Activated naive CD4-positive, alpha-beta T cell treated with anti-CD3 and anti-CD28 coated beads, Interleukin-2, amount 10 ng/mL, durations not matched to agents 7 days and 5 days (primary cell): ENCODE measurements at places on chromosomes 1 and 21.

DNA sequence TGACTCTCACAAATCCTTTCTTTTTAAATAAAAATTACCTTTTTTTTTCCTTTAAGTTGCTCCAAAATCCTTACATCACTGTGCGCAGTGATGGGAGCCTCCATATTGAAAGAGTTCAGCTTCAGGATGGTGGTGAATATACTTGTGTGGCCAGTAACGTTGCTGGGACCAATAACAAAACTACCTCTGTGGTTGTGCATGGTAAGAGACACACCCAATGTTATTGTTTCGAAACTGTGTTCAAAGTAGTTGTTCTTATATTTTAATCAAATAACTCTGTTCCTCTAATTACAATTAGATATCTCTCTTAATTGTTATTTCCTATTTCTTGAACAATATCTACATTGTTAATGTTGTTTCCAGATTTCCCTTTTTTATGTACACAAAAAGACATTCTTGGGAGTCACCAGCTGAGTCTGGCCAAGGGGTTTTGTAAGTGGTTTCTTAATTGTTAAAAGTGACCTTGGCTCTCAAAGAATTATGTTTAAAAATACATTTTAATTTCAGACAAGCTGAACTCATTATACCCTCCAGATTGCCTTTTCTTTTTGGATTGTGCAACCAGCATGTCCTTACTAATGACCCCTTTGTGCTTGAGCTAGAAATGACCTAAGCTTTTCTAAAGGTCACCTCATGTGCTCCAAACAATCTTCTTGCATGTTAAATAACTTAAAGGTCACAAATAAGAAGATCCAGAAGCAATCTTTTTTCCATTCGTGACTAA lies 250.1 kb downstream of the HMCN1 start:
- no peak for DNase-seq

DNA sequence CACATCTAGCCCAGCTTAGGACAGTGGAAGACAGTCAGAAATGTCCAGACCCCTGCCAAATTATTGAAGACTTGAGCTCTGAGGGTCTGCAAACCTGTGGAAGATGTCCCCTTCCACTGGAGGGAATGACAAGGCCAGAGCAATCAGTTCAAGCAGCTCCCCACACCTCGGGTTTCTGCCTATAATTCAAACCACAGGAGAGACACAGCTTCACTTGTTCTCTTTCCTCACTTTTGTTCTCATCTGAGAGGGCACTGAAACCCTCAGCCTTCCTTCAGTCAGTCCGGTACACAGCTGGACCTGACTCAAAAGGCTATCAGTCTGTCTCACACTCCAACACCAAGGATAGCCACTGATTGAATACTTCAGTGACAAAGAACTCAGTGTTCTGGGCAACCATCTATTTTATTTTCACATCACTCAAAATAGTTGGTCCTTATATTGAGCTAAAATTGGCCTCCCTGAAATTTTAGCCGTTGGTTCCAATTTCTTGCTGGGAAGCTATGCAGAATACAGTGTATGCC lies 70.1 kb downstream of the TENT5C start:
- no peak for DNase-seq

DNA sequence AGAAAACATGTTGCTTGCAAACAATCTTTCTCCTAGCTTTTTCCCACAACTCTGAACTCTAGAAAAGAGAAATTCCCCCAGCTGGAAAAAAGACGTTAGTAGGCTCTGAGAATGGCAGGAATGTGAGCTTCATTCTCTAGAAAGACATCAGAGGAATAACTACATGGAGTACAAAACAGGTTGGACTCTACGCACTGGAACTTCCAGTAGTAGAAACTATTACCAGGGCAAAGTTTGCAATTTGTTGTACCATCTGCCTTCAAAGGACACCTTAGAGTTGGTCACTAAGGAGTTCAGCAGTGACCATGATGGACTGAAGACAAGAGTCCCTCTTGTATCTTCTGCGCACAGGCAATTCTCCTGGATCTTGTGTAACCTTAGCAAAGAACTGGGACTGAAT lies 60.9 kb downstream of the SLC35D1 start:
- DNase-seq, result no peak

- DNase-seq, result no peak
Observed at GRCh38 chr1:204087893-204088528, 15.1 kb downstream of the SOX13 start.

DNA sequence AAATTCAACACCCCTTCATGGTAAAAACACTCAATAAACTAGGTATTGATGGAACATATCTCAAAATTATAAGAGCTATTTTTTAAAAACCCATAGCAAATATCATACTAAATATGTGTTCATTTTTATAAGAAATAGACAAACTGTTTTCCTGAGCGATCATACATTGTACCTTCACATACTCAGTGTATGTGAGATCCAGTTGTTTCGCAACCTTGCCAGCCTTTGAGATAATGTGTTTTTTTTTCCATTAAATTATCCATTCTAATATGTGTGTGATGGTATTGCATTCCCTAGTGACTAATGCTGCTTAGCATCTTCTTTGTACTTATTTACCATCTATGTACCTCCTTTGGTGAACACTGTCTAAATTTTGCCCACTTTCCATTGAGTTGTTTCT lies 47.1 kb downstream of the CFH start:
- DNase-seq, result no peak

DNA sequence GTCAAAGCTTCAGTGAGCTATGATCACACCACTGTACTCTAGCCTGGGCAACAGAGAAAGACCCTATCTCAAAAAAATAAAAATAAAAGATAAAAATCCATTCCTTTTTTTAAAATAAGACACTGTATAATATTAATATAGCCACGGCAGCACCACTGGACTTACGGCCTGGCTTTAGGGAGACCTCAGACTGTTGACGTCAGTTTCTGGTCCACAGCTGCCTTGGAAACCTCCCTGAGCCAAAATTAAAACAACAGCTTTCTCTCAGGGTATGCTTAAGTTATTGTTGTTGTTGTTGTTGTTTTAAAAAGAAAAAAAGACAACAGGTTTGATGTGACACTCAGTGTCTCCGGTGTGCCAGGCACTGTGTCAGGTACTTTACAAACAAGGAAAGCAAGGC lies 42.0 kb downstream of the CAPZB start:
- DNase-seq, result no peak

DNA sequence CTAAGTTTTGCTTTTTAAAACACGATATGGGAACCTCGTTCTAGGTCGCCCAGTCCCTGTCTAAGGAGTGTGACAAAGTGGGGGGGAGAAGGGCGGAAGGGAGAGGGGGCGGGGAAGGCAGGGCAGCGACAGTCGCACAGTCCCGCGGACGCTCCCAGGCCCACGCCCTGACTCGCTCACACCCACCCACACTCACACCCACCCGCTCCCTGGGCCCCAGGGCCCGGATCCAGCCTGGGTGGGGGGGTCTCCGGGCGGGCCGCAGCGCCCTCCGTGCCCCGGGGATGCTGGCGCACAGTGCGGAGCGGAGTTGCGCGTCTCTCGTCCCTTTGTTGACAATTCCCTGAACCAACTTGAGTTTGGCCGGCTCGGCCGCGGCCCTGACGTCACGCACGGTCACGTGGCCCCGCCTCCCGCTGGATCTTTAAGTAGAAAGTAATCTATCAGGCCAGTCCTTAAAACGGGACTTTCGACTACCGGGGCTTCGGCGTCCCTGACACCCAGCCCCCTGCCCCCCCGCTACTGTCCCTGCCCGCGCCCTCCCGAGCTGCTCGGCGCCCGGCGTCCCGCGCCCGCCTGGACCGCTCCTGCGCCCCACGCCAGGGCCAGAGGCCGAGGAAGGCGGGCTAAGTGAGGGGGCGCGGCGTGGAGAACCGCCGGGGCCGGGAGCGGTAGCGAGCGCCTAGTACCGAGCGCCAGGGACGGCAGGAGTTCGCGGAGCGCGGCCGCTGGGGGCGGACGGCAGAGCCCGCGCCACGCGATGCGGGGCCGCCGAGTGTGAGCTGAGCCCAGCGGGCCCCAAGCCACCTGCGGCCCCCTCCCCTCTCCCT lies at the start of gene FOXD3:
Gene FOXD3, plus strand, starts transcription at position 454 of the 830 bp plus-strand sequence. CDS start 492 bp downstream, outside the sequence.
- DNase-seq, result peak; percentile 48

DNA sequence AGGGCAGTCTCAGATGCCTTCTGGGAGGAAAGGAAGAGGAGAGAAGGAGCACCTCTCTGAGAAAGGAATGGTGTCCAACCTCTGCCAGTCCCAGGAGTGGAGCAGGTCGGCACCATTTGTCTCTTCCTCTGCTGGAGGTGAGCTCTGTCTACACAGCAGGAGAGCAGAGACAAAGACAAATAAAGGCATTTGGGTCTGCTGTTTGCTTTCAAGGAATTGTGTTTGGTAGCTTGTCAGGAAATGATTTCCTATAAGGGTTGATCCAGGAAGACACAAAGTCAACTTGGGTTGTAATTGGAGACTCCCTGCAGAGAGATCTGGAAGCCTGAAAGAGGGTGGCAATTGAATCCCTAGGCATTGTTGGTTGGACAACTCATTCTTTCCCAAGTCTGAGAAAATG lies 34.5 kb upstream of the PLXNA2 start:
- DNase-seq, result no peak

DNA sequence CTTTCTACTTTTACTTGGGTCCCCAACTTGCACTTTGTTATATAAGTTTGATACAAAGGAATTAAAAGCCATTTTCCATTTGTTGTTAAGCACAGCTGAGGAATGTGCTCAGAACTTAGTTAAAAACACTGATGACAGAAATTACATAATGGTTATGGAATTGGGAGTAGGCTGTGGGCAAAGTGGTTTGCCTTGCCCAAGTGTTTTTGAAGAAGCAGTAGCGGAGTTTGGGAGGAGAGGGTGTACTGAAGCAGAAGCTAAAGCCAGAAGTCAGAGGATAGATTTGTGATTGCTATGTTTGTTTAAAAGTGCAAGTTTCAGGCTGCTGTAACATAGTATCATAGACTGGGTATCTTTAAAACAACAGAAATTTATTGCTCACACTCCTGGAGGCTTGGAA lies 391.8 kb downstream of the DUSP10 start:
- DNase-seq, result no peak

GRCh38 chr1:110672001-110672752 lies 2.6 kb downstream of the KCNA3 start:
- DNase-seq, result peak; percentile 88

- no peak for DNase-seq
Observed at GRCh38 chr1:150999051-150999674, 7.5 kb downstream of the MINDY1 start.

- no peak for DNase-seq
Observed at GRCh38 chr1:225919906-225920305, 4.1 kb downstream of the PYCR2 start.

DNA sequence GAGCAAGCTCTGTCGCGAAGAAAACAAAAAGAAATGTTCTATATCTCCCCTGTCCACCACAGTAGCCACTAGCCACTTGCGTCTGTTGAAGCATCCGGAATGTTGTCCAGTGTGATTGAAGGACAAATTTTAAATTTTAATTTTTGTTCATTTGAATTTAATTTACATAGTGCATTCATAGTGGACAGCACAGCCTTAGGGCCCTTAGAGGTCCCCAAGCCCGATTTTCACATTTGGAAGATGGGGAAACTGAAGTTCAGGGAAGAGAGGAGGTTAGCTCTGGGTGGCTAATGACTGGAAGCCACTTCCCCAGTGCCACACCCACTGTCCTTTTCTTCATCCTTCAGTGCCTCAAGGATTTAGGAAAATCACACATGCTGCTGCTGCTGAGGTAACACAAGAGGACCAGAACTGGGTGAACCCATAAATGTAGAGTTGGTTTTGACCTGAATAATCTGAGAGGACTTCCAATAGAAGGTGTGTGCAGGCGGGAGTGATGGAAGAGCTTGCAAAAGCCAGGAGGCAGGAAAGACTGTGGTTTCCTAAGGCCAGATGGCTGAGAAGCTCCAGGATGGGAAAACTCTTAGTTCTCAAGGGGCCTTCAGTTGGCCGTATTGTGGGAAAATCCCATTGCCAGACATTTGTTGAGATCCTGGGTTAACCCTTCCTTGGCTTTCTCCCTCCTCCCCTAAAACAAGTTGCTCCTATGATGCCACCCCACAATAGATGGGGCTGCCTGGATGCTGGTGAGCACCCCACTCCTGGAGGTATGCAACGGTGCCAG lies 49.5 kb downstream of the TRIM11 start:
- no peak for DNase-seq

- peak; percentile 76 for DNase-seq
Observed at GRCh38 chr1:160070243-160071163, 543 bp upstream of the KCNJ10 start.

- no peak for DNase-seq
Observed at GRCh38 chr1:200178340-200178739, 150.8 kb downstream of the NR5A2 start.

DNA sequence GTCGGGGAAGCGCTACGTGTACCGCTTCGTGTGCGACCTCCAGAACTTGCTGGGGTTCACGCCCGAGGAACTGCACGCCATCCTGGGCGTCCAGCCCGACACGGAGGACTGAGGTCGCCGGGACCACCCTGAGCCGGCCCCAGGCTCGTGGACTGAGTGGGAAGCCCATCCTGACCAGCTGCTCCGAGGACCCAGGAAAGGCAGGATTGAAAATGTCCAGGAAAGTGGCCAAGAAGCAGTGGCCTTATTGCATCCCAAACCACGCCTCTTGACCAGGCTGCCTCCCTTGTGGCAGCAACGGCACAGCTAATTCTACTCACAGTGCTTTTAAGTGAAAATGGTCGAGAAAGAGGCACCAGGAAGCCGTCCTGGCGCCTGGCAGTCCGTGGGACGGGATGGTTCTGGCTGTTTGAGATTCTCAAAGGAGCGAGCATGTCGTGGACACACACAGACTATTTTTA lies 17.1 kb downstream of the ETS2 start:
- DNase-seq, result no peak

DNA sequence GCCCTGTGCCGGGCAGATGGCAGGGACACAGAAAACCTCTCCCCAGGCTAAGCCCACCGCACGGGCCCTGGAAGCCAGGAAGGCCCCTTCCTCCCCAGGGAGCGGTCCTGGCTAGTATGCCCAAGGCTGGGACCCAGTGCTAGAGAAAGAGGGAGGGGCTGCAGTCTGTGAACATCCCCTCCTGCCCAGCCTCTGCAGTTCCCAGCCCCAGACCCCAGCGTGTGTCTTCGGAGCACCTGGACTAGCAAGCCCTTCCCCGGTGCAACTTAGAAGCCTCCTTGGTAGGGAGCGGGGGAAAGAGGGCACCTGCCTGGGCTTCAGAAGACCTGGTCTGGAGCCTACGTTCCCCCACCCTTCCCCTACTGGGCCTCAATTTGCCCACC lies 2.1 kb downstream of the PLEKHG5 start:
- no peak for DNase-seq

GRCh38 chr21:39503123-39503762 lies 51.5 kb downstream of the SH3BGR start:
- no peak for DNase-seq

DNA sequence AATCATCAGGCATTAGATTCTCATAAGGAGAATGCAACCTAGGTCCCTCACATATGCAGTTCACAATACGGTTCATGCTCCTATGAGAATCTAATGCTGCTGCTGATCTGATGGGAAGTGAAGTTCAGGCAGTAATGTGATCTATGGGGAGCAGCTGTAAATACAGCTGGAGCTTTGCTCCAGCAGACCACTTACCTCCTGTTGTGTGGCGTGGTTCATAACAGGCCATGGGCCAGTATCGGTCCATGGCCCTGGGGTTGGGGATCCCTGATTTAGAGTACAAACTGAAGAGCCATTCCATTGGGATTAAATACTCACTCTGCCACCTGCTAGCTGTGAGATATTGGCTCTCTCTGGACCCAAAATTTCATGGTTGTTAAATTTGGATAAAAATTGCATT lies 244.6 kb upstream of the POGK start:
- no peak for DNase-seq

GRCh38 chr1:65001231-65001792 lies 35.0 kb upstream of the JAK1 start:
- DNase-seq, result peak; percentile 72
